Left kidney (tissue), 8 donors: ENCODE measurements at places on chromosomes 7 and 10. TPM values are rescaled to one million over a fixed set of nuclear protein-coding genes. Genes with fewer than 3 reads are reported as not detected.

The PAX4 gene
- polyA plus RNA-seq = not detected

DNA sequence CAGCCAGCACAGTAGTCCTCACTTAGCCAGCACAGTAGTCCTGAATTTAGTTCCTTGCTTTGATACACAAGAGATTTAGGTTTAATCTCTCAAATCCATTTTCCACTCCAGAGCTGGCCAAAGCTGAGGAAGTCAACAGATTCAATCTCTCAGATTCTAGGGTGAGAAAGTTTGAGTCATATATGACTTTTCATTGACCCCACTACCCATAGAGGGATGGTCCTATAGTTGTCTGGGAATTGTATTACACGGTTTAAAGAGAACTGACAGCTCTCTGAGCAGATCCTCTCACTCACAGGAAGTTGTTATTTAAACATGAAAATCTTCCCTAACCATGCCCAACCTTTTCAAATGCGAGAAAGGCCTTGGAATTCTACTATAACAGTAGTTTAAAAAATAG, 641.8 kb upstream of the SEMA3D start:
- no peak for DNase-seq

GRCh38 chr10:123579675-123580074, 86.5 kb upstream of the GPR26 start:
- no peak for DNase-seq

The IL2RA gene
- polyA plus RNA-seq = 0.05 TPM

GRCh38 chr10:12158111-12158510, 28.6 kb downstream of the SEC61A2 start:
- DNase-seq = no peak

DNA sequence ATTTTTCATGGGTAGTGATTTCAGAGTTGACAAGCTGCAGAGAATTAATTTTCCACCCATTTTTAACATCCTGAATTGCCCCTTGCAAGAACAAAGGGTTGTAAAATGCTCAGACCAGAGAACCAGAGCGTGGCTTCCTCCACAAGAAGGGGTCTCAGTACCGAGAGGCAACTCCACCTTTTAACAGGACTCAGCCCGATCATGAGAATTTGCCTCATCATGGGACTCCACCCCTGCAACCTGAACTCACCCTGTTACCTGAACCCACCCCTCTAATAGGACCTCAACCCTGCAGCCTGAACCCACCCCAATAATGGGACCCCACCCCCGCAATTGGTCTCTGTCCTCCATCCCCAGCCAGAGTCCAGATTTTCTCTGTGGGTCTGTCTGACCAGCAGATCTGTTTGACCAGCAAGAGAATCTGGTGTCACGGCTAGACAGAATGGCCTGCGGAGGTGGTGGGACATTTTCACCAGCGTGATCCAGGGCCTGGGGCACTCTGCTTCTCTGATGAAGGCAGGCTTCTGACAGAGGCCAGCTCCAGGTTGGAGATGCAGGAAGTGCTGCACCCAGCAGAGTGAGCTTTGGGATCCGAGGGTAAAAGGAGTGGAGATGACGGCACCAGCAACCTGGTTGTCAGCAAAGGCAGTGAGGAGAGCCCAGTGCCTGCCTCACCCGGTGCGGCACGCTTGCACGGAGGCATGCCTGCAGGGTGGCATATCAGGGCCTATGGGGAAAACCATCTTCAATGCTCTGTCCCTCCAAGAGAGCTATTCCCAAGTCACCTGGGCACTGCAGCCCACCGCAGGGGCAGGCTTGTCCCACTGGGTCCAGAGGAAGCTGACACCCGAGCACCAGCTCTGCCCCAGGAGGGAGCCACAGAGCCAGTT, 136.6 kb downstream of the TCERG1L start:
- no peak for DNase-seq

The HABP2 gene
- polyA plus RNA-seq = 0.52 TPM

The STAM gene
- 36.8 TPM for polyA plus RNA-seq

GRCh38 chr10:128210215-128211063, 84.2 kb upstream of the MKI67 start:
- DNase-seq = peak; percentile 41

DNA sequence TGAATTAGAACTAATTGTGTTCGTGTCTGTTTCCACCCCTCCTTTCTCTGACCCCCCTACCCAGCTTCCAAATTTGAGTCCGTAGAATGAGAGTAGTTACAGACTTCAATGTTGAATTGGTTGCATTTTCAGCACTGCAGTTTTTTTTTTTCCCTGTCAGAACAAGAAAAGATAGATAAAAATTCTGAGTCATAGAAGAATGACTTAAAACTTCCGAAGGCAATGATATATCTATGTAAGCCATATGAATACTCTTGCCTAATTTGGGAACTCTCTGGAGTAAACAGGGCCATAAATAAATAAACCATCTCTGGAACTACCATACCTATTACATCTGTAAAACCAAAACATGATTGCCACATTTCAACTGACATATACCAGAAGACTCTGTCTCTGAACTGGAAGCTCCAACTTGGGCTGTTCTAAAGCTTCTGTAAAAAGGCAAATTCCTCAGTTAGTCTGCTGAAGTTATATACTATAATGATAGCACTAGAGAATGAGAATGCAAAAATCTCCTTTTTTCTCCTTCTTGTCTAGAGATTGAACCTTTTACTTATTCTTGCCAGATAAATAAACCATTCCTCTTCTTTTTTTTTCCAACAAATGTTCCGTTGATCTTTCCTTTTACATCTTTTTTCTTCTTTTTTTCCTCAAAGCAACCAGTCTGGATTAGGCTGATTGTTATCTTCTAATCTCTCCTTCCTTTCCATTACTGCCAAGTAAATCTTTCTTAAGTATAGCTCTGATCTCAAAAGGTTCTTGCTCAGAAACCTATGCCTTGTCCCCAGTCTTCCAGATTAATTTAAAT, 23.5 kb downstream of the VCL start:
- no peak for DNase-seq

- DNase-seq = no peak
These were observed 261.0 kb downstream of the THSD7A start for GRCh38 chr7:11570922-11571550.

DNA sequence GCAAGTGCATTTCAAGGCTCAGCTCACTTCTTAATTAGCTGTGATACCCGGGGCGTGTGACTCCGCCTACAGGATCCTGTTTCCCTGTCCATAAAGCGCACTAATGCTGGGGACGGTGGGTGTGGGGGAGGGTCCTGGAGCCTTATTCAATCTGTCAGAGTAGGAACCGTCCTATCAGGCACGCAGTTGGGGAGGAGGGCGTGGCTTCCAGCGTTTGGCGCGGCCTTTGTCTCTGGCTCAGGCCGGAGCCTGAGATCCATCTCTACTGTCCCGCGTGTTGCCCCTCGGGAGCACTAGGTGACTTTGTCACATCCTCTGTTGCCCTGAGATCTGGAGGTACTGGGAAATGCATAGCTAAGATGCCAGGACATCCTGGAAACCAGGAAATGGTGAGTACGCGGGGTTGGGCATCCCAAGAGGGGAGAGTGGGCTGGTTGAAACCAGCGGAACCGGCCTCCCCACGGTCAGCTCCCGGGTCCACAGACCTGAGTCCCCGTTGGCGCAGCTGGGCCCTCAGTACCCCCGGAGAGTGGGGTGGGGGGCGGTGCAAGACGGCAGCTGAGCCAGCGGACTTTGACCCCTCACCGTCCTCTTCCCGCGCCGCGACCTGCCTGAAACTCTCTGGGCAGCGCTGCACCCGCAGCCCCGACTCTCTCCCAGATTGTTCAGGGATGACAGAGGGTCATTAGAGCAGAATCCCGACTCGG, 104.4 kb upstream of the ZNF92 start:
- DNase-seq = peak; percentile 92

The GAD2 gene
- 2.9 TPM for polyA plus RNA-seq

The ITPRID1 gene
- not detected for polyA plus RNA-seq

- no peak for DNase-seq
These were observed 195.7 kb downstream of the CACNA2D1 start for GRCh38 chr7:82247814-82248433.

The LBX1 gene
- polyA plus RNA-seq = not detected

The ACTR3C gene
- polyA plus RNA-seq = 9.7 TPM

The NPY4R gene
- polyA plus RNA-seq = not detected

DNA sequence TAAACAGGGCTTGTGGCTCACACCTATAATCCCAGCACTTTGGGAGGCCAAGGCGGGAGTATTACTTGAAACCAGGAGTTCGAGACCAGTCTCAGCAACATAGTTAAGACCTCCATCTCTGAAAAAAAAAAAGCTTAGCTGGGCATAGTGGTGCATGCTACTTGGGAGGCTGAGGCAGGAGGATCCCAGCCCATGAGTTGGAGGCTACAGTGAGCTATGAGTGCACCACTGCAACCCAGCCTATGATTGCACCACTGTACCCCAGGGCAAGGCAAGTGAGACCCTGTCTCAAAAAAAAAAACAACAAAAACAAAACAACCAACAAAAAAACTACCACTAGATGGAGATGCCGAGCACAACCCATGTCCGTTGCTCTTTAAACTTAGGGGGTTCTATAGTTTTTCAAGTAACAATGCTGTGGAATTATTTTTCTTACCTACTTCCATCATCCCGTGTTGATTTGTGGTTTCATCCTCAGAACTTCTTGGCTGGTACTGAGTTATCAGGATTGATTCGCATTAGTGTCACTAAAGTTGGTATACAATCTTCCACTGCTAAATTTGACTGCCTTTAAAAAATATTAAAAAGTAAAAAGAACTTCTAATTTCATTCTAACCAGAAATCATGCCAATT, 12.2 kb upstream of the REPIN1 start:
- DNase-seq = no peak

The LRRC61 gene
- polyA plus RNA-seq = 20.0 TPM

DNA sequence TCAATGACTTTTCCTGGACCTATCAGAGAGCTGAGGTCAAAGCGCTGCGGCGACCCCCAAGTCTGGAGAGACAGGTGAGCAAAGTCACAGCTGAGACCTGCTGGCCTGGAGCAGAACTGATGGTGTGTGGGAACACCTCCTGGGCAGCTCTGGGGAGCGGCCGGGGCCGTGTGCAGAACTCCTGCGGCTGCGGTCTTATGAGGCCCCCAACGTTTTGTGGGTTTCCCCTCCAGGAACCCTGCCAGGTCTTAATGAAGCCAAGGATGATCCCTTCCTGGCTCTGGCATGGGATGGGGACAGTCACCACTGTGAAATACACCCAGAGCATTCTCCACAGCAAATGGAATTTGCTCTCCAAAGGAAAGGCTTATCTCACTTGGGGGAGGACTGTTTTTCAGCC, 26.1 kb downstream of the DPYSL4 start:
- no peak for DNase-seq

DNA sequence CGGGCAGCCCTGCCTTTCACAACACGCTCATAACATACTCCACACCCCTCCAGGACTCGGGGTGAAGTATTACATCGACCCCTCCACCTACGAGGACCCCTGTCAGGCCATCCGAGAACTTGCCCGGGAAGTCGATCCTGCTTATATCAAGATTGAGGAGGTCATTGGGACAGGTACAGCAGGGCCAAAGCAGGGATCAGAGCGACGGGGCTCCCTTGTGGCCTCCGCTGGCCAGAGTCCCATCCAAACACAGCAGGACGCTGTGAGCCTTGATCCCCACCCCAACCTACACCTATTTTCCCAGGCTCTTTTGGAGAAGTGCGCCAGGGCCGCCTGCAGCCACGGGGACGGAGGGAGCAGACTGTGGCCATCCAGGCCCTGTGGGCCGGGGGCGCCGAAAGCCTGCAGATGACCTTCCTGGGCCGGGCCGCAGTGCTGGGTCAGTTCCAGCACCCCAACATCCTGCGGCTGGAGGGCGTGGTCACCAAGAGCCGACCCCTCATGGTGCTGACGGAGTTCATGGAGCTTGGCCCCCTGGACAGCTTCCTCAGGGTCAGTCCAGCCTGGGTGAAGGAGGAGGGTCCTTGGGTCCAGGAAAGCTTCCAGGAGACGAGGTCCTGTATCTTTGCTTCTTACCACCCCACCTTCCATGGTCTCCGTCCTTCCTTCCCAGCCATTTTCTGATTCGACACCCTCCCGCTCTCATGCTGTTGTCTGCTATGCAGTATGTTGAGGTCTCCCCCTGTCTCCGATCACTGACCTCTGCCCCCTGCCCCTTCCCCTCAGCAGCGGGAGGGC, 13.5 kb downstream of the EPHB6 start:
- DNase-seq = no peak

- DNase-seq = no peak
These were observed 23.0 kb downstream of the AMZ1 start for GRCh38 chr7:2710901-2711551.

DNA sequence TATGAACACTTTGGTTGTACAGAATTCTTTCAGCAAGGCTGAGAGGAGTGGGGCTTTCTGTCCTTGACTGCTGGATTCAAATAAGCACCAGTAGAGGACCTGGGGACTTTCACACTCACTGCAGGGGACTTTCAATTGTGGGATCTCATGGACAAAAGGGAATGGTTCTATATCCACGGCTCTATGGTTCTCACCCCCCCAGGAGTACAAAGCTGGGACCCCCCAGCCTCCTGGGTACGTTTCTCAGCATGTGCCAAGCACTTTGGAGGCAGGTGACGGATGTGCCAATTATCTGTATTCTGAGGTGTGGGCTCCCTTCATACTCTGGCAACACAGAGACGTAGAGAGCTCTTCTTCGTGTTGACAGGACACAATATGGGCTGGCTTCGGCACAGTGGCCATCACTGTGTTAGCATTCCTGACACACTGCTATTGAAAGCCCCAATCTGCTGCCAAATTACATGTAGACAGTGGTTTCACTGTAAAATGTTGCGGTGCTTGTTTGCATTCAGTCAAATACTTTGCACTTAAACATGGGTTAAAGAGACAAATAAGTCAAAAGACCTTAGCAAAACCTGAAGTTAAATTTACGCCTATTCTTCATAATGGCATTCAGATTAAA, 92.7 kb upstream of the SAMD8 start:
- DNase-seq = no peak

The GSTO2 gene
- polyA plus RNA-seq = 52.8 TPM

The CISD1 gene
- polyA plus RNA-seq = 56.1 TPM

DNA sequence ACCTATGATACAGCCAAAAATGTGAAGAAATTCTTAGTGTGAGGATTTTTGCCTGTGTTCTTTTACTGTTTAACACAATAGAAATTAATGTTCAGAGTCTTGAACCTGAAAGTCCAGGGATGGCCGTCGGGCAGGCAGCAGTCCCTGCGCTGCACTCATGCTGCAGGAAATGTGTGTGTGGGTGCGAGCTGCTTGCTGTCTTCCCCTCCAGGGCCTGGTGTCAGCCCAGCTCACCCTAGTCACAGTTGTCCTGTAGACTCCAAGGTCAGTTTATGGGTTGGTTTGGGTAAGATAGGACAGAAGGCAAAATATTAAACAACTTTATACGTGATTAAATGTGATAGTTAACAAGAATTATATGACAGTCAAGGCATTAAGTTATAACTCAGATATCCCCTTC, 78.7 kb downstream of the DYNC2I1 start:
- DNase-seq = no peak
